ENCODE measurements at places on chromosomes 5 and 9.

DNA sequence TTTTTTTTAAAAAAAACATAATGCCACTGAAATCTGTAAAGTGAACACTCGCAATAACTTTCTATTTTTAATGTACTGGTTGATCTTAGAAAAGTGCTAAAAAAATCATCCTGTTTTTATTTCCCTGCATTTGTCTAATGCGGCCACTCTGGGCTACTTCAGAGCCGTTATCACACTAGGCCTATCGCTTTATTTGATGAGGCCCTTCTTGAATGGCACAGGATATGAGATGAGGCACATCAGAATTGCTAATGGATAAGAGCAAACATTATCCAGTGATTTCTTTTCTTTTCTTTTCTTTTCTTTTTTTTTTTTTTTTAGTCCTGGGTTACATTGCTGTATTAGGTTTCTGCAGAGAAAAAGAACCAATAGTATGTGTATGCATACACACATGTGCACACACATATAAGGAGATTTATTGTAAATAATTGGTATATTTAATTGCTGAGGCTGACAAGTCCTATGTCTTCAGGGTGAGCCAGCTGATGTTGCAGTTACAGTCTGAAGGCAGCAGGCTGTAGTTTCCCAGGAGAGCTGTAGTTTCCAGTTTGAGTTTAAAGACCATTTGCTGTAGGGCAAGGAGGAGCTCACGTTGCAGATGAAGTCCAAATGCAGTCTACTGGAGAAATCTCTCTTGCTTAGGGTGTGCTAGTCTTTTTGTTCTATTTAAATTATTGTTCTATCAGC is 391.7 kb downstream of the MED10 start:
- DNase-seq, result no peak

DNA sequence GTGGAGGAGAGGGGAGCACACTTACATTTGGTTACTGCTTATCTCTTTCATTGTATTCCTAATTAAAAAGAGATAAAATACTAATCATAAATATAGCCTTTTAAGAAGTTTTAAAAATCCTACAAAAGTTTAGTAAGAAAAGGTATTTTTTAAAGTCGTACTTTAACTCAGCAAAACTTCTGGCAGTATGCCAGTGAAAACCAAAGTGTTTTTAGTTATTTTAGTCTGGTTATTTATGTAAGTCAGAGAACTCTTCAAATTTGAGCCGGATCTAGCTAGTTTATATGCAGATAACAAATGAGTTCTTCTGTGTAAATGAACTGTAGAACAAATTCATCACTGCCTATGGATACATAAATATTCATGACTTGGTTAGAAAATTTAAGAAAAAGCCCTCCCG is 36.5 kb upstream of the ANKDD1B start:
- DNase-seq, result no peak

- no peak for DNase-seq
These were observed 4.1 kb downstream of the NRARP start for GRCh38 chr9:137297966-137298365.

DNA sequence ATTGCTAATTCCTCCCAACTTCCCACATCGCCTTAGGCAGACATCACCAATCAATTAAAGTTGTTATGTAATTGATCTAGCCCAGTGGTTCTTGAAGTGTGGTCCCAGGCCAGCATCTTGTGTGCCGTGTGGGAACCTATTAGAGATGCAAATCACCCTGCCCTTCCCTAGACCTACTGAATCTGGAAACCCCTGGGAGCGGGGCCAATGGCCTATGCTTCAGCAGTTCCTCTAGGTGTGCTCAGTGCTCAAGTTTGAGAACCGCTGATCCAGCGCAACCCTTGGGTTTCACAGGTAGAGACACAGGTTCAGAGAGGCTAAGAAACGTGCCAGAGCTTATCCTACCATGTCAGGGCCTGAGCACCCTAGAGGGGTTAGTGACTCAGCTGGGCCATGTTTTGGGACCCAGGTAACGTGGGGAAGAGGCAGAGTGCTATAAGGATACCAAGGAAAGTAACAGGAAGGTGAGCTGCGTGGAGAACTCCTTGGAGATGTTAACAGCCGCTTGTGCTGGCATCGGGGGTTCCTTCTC is 4.4 kb downstream of the SLC34A1 start:
- DNase-seq, result no peak

DNA sequence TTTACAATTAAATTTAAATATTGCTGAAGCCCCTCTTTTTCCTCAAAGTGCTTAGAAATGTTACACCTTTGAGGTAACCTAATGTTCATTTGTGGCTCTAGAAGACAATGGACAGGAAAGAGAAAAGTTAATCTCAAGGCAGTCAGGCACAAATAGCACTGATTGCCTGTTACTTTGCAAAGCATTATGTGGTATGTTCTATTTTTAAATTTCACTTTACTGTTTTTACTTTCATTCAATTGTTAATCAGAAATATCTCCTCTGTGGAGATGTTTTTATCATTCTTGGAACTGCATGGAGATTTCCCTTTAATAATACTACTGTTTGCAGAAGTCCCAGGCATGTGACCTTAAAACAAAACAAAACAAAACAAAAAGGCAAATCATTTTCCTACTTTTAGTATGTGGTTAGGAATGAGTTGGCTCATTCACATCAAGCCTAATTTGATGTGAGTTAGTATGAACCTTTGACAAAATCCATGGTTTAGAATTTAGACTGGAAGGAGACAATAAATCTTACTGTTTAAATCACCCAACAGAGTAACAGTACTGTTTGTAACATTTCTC is 67.5 kb downstream of the CWC27 start:
- no peak for DNase-seq

DNA sequence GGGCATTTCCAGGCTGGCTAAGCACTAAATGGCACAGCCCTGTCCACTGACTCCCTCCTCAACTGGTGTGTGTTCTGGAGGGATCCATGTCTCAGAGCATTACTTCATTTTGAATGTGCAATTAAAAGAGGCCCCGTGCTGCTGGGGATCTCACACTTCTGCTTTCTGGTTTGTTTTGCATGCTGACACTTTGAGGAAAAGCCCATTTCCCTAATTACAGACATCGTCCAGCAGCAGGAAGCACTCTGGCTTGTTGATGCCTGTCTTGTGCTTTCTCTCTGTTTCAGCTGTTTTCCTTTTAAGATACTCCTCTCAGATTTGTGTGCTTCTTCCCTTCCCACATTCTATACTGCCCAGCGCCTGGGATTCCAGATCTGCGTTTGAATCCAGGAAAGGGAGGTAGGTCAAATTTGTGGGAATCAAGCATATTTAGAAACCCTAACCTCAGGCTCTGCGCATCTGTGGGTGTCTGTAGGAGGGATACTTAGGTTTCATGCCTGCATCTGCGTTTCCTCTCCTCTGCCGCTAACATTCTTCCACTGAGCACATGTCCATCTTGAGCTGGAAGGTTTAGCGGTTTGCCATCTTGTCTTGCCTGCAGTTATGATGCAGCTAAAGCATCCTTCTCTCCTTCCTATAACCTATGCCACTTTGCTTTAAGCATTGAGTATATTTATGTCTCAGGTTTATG is 25.7 kb downstream of the SYK start:
- DNase-seq, result no peak

GRCh38 chr5:103207653-103208052 is 50.9 kb upstream of the MACIR start:
- DNase-seq, result no peak

GRCh38 chr9:131776473-131776872 is 36.6 kb upstream of the RAPGEF1 start:
- no peak for DNase-seq

- DNase-seq, result no peak
These were observed 48.1 kb downstream of the VAV2 start for GRCh38 chr9:133943781-133944745.

GRCh38 chr5:119385136-119385535 is 29.3 kb downstream of the TNFAIP8 start:
- DNase-seq, result no peak

- DNase-seq, result peak; percentile 9
These were observed 44.7 kb upstream of the ZNF608 start for GRCh38 chr5:124790895-124791732.

- no peak for DNase-seq
These were observed 145.4 kb downstream of the TRPM6 start for GRCh38 chr9:74742191-74742790.

DNA sequence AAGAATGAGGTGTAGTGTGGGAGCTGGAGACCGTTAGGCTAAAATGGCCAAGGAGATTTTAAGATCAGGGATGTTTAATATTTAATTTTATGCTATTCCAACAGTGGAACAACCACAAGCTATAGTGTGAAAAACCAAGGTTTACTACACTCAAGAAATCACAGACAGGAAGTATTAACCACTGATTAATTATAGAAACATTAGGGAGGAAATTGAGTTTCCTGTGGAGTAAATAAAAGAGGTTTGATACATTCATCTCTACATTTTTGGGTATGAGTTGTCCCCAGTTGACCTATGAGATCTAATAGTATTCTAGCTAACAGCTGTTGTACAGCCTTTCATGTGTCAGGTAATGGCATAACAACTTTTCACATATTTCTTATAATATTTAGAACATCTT is 103.7 kb upstream of the MPDZ start:
- DNase-seq, result no peak

GRCh38 chr5:158553962-158554336 is 545.8 kb downstream of the EBF1 start:
- DNase-seq, result no peak

GRCh38 chr5:172872997-172873491 is 39.0 kb downstream of the ERGIC1 start:
- no peak for DNase-seq

- DNase-seq, result no peak
These were observed 64.7 kb downstream of the TLR4 start for GRCh38 chr9:117768750-117769395.

DNA sequence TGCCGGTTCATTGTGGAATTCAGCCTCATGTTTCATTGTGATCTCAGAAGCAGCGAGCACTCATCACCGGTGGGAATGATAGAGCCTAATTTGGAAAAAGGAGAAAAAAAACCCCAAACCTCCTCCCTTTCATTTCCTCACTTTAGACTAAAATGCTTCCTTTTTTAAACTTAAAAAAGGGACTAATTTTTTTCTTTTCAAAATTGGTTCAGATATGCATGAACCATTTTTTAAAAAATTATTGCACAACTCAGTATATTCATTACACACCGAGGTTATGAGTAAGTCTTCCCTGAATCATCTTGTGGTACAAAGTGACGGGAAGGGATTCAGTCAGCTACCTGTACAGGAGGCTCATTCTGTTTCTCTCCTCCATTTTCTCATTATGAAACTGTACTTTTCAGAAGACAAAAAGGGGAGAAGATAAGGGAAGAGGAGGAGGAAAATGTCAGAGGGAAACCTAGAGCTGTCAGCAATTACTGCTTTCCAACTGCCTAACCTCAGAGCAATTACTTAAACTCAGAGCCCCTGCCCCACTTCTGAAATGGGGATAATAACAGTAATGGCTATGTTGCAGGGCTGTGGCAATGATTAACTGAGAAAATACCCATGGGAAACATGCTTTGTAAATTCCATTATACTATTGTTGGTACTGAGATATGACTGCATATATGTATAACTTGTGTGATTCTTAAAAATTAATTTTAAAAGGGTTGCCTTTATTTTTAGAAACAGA is 24.0 kb downstream of the GALNT10 start:
- no peak for DNase-seq

DNA sequence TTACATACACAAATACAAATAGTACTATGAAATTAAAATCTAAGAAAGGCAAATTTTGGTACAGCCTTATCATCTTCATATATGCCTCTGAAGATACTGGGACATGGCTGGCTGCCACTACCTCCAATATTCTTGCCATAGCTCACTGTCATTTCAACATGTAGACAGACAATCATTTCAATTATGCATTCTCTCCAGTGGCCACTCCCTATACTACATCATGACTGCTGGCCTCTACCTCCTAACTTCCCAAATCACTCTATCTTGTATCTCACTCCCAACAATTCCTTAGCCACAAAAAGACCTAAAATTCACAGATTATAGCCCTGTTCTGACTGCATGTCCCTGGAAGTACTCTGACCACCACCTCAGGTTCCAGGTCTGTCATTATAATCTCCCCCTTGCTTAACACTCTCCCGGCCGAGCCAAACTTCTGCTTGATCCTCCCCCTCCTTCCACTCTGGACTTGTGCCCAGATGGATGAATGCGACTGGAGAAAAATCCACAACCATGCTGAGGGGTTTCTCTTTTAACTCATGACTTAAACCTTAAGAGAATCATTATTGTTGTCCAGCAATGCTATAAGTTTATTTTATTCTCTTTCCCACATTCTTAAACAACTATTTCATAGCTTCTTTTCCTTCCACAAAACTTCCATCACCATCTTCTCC is 225.3 kb upstream of the TLE4 start:
- DNase-seq, result no peak

DNA sequence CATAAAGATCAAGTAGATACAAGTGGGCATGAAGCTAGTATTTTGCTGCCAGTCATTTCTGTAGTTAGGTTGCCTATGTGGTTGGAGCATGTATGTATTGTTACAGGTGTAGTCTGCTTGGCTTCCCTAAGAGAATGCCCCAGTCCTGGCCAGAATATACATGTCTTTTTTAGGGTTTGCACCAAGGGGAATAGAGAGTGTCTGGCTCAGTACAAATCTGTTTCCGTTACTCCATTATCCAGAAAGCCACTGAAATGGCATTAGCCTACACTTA is 23.2 kb downstream of the TGFBR1 start:
- no peak for DNase-seq

DNA sequence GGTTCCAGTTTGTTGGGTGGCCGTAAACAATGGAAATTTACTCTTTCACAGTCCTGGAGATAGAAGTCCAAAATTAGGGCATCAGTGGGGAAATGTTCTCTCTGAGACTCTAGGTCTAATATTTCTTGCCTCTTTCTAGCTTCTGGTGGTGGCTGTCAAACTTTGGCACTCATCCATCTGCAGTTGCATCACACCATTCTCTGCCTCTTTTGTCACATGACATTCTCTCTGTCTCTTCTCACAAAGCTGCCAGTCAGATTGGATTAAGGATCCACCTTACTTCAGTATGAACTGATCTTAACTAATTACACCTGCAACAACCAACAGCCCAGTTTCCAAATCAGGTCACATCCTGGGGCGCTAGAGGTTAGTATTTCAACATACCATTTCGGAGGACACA is 222.9 kb upstream of the FTMT start:
- DNase-seq, result no peak

DNA sequence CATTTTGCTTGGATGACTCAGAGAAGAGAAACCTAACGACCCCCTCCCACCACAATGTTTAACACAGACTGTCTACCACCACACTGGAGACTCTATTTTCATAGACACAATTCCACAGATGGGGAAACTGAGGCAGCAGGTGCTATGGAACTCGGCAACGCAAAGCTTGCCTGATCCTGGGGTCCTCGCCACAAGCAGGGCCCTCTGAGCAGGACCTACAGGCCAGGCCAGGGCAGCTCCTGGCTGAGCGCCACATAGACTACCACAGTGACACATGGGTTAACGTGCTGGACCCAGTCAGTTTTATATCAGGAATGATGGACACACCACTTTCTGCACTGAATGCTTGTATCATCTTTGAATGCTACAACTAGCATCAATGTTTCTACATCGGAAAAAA is 11.8 kb downstream of the IPPK start:
- no peak for DNase-seq

GRCh38 chr5:143559586-143560109 is 156.2 kb upstream of the NR3C1 start:
- DNase-seq, result no peak

Measured in HS-27A (cell line).